Aorta (tissue), 5 donors: ENCODE measurements at places on chromosomes 1 and 21. TPM values are rescaled to one million over a fixed set of nuclear protein-coding genes. Genes with fewer than 3 reads are reported as not detected.
A peak's percentile ranks its signal among the peaks of the same experiment; 100 is the strongest.

The DMRTA2 gene
- total RNA-seq = not detected

The KLF17 gene
- total RNA-seq = 0.16 TPM

The PIK3C2B gene
- 41.3 TPM for total RNA-seq

The ETV3L gene
- total RNA-seq = not detected

The CD1B gene
- total RNA-seq = not detected

The RIMS3 gene
- 18.3 TPM for total RNA-seq

The RGS7 gene
- total RNA-seq = not detected

The C21orf91 gene
- total RNA-seq = 17.5 TPM

- no peak for DNase-seq
Observed at GRCh38 chr1:60802884-60803283, 279.5 kb upstream of the NFIA start.

DNA sequence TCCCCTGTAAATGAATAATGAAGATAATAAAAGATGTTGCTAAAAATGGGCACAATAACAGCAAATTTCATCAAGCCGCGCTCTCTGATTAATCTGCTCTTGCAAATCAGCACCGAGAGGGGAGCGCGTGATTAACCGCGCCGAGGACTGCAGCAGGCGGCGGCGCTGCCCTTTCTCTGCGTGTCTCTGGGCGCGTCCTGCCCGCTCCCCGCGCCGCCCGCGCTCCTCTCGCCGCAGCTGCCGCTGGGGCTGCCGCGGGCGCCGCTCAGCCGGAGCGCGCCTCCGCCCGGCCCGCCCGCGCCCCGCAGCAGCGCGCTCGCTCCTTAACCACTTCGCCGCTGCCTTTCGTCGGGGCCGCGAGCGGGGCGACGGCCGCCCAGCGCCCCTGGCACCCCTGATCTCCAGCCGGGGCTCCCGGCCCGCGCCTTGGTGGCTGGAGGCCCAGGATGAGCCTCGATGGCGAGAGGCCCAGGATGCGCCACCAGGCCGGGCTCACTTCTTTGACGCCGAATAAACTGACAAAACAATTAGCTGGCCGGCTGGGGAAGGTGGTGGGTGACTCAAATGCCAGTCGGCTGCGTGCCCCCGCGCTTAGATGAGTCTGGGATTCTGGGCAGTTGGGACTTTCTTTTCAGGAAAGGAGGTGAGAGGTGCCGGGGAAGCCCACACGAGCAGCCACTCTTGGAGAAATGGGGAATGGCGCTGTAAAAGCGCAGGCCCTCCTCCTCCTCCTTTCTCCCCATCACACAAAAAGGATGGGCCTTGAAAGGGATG is 221.4 kb upstream of the PKN2 start:
- DNase-seq = no peak

- DNase-seq = no peak
Observed at GRCh38 chr1:106055855-106056254, 1000.6 kb upstream of the PRMT6 start.

DNA sequence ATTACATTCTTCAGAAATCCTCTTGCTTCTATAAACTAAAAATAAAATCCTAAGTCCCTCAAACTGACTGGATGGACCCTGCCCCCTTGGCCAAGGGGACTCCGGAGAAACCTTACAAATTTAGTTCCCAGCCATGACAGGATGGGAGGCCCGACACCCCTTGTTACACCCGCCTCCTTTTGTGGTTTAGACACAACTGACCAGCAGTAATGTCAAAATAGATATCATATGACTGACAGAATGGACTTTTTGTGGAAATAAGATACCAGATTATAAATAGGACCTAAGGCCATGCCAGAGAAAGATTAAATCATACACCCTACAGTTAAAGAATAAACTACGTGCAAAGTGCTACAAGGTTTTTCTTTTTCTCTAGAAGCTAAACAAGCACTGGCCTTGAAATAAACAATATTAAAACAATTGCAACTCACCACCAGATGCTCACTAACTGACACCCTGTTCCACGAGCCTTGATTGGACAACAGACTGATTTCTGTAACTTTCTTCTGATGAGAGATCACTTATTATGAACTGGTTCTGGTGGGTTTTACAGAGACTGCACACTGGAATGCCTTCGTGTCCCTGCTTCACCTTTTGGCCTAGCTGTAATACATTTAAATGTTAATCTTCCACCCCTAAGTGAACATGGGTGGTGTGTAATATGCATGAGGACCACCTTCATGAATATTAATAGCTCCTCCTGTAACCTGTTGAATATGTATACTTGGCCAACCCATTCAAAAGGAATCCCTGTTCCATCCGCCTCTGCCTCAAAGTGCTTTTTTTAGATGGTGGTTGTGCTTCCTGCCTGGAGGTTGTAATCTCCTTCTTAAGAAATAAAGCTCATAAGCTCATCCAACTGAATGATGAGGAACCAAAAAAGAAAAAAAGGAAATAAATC is 99.6 kb downstream of the ODF2L start:
- no peak for DNase-seq

DNA sequence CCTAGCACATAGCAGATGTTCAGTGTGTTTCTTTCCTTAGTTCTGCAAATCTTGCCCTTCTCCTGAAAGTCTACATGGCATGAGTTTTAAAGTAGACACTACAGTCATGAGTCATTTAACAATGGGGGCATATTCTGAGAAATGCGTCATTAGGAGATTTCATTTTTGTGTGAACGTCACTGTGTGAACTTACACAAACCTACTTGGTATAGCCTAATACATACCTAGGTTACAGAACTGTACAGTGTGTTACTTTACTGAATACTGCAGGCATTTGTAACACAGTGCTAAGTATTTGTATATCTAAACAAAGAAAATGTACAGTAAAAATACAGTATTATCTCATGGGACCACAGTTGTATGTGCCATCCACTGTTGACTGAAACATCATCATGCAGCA is 10.0 kb downstream of the TTF2 start:
- no peak for DNase-seq

- DNase-seq = peak; percentile 98
Observed at GRCh38 chr1:230104395-230105244, 37.6 kb downstream of the GALNT2 start.

- peak; percentile 73 for DNase-seq
Observed at GRCh38 chr1:201542309-201543035, 3.5 kb downstream of the NAV1 start.

DNA sequence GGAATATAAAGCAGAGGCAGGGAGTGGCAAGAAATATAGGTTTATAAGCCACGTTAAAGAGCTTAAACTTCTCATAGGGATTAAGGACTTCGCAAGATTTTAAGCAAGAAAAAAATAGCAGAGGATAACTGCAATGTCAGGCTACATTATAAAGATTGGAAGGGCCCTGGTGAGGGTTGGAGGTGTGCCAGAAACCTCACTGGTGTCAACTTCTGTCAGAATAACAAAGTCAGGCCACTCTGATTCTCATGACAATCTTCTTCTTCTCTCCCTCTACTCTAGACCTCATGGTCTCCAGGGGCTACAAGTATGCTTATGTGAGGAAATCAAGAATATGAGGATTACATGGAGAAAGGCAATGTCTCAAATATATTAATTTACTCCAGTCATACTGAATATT is 32.6 kb upstream of the FMO2 start:
- DNase-seq = no peak

GRCh38 chr1:219312967-219313366 is 139.3 kb downstream of the LYPLAL1 start:
- DNase-seq = no peak

DNA sequence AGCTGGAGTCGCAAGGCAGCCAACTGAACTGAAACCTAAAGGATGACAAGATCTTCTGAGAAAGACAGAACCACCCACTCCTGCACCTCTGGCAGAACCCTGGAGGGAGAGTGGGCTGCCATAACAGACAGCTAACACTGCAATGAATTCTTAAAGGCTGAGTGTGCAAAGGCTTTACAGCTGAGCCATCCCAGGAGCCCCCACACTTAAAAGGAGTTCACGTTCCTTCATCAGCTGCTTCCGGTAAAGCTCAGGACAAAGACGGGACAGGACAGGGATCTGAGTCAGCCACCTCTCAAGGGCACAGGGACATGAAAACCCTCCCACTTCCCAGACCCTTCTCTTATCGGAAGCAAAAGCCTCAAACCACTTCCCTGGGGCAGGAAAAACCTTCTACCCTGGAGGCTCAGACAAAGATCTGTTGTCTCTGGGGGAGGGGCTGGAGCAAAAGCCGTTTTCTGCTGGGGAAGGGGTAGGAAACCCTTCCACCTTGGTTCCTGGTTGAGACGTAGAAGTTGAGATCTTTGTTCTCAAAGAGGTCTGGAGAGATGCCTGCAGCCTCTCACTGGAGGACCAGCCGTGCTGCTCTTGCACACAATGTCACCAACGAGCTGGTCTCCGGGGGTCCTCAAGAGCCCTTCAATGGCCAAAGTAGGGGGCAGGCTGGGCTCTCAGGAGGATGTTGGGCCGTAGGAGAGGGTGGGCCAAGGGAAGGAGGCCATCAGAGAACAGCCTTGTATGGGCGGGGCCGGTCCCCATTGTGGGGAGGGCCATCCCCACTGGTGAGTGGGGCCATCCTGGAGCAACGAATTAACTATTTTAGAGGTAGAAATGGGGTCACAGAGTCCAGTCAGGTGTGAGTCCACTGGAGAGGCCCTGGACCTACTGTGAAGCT is 452.4 kb downstream of the PTPRU start:
- DNase-seq = no peak

DNA sequence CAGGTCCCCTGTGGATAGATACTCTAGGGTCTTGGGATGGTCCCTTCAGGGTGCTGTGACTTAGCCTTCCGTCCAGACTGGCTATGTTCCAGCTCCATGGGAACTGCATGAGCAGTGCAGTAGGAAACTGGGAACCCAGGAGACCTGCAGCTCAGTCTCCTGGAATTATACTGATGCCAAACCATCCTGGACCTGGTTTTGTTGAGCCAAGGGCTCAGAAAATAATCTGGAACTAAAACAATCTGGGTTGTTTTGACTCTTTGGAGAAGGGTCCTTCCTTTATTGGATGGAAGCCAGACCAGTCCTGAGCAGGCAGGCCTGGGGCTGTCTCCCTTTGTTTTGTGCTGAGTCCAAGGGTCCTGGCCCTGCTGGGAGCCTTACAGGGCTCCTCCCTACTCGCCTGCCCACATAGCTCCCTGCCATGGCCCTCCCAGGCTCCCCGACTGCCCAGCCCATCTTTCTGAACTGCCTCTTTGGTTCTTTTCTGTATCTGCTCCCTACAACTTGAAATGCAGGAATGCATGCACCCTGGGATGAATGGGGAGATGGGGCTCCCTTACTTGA is 1.2 kb downstream of the IPO13 start:
- DNase-seq = no peak

DNA sequence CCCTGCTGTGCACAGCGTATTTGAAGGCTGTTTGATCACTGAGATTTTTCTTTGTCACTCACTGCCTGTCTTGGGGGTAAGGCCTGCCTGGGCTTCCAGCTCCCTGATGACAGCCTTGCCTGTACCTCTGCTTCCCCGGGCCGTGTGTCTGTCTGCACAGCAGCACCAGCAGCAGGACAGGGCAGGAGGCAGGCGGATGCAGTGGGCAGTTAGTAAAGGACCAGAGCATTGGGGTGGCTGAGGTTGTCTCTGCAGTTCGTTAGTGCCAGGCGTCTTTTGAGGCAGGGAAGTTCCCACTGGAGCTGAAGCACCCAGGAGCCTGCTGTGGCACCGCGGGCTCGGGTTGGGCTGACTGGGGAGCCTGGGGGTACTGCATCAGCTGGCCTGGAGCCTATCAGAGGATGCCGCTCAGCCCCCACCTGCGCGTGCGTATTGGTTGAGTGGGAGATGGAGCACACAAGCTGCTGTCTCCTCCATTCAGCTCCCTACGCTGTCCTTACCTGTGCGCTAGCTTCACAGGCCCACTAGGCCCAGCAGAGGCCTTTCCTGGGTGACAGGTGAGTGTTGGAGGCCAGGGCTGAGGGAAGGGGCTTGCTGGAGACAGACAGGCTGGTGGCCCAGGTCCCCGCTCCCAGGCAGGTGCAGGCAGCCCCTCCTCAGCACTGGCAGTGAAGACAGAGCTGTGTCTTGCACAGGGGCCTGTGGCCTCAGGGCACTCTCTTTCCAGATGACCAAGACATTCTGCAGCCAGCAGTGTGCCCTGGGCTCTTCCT is 28.2 kb downstream of the SNAP47 start:
- DNase-seq = no peak

- DNase-seq = peak; percentile 92
Observed at GRCh38 chr1:115337633-115338456, at the start of gene NGF. Gene NGF (minus strand): TSS chr1:115338249. CDS start chr1:115286795, 51,454 bp downstream.

DNA sequence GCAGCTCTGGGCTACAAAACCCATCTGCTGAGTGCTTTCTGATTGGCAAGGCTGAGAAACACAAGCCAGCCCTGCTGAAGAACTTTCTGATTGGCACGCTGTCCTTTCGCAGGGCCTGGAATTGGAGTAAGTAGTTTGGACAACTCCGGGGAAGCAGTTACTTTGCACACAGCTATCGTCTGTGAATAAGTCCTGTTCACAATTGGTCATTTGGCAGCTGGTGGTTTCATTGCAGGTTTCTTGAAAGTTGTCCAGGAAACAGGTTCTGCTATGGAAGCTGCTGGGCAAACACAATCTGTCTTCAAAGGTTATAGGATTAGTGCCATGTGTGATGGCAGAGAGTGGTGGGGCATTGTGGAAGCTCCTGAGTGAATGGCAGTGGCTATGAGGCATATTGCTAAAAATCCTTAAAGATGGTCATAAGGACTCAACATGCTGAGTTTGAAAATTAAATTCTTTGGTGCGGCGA is at the start of gene KRTAP27-1:
Gene KRTAP27-1, minus strand, starts transcription at position 419 of the 469 bp plus-strand sequence. Its CDS starts 26 bp downstream, at position 393.
- DNase-seq = no peak

GRCh38 chr1:240956020-240956419 is 344.1 kb upstream of the GREM2 start:
- no peak for DNase-seq

DNA sequence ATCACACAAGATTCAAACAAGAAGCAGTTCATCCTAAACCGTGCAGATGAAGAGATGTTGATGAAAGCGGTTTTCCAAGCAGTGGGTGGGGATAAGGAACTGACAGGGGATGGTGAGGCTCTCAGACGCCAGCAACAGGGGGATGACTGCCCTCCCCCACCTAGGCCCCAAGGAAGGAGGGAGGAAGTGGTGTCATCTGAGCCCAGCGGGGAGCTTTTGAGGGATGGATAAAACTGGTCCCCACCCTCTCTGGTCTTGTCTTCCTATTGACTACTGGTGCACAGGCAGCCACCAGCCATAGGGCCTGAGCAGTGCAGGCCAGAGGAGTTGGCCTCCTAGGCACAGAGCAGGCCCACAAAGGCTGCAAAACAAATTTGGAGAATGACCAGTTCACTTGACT is 175.5 kb downstream of the HUNK start:
- no peak for DNase-seq

DNA sequence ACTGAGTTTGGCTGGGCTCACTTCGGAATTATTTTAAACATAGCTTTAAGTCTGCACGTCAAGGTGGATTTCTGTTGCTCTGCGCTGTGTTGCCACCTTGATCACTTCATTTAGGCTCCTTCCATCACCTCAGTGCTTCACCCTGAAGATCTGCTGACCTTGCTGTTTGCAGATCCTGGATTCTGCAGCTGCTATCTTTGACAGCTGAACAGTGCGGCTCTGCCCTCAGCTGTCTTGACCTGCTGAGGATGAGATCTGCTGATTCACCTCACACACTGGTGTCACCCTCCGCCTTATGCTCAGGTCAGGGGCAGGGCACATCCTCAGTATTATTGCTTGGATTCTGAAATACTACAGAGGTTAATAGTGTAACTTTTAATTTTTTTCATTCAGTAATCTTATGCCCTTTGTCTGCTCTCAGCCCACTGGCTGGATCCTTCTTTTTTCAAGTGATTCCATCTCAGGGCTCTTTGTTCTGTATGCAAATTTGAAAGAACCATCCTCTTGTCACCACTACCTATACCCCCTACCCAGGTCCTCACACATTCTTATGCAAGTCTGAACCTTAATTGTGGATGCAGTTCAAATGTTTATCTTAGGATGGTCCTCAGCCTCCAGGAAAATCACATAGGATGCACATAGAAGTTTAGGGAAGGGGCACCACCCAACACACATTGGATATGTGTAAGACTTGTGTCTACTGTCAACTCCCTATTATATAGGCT is 364.0 kb downstream of the OLFM3 start:
- no peak for DNase-seq
